ENCODE measurements at places on chromosomes 11 and 22.

- peak; percentile 72 for ATAC-seq
Observed at GRCh38 chr11:96062134-96062533, 138.2 kb upstream of the MTMR2 start.

DNA sequence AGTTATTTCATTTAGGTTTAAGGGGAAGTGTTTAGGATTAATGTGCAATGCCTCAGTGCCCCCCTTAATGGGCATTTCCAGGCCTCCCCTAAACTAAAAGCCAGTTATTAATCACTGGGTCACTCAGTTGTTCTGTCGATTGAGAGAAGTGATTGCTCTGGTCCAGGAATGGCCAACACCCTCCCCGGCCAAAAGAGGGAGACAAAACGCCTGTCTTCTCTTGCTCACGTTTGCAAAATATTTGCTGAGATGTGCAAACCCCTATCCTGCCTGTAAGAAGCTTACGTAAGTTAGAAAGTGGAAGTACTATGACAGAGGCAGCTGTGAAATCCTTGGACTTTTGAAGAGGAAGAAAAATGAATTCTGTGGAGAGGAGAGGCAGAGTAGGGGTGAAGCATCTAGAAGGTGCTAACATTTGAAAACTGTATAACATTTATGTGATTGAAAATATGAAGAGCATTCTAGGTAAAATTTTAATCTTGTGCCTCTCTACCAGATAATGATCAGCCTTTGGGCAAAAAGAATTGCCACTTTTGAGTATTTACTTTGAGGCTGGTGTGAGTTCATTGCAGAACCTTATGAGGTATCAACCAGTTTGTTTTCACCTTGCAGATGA is 37.7 kb downstream of the NTM start:
- no peak for ATAC-seq

GRCh38 chr22:33314316-33314715 is 256.1 kb upstream of the SYN3 start:
- ATAC-seq, result no peak

DNA sequence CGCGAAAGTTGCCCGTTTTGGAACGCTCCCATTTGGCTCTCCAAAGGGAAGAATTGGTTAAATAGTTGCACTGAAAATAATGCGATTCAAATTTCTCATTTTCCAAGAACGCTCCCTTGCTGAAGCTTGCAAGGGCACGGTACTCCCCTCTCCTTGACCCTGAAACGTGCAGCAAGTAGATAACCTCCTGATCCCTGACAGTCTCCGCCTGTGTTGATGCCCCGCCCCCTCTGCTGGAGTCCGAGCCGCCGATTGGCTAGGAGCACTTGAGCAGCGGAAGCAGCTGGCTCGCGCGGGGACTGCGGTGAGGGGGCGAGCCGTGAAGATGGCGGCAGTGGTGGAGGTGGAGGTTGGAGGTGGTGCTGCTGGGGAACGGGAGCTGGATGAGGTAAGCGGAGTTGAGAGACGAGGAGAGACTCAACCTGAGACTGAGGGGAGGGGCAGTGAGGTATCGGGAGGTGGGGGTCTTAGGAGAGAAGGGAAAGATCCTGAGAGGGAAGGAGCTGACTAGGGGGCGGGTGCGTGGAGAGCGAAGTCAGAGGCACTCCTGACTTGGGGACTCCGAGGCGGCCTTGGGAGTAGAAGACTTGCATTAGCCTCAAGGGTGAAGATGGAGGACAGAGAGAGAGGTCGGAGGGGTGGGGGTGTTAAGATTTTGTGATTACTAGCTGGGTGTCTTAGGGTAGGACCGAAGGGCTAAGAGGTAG is at the start of gene RNF121:
Gene RNF121, plus strand, starts transcription at position 310 of the 707 bp plus-strand sequence. Its CDS starts 16 bp downstream, at position 326.
- peak; percentile 96 for ATAC-seq

DNA sequence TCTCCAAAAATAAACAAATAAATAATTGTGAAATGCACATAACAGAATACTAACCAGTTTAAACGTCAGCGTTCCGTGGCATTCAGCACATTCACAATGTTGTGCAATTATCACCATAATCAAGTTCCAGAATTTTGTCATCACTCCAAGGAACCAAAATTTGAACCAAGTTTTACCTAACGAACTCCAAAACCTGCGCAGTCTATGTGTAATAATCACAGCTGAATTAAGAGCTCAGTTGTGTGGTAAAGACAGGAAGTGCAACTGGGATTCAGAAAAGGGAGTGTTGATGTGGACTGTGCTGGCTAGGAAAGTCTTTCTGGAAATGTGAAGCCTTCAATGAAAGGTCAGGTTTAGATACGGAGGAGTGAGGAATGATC is 5.4 kb upstream of the MCAM start:
- no peak for ATAC-seq

DNA sequence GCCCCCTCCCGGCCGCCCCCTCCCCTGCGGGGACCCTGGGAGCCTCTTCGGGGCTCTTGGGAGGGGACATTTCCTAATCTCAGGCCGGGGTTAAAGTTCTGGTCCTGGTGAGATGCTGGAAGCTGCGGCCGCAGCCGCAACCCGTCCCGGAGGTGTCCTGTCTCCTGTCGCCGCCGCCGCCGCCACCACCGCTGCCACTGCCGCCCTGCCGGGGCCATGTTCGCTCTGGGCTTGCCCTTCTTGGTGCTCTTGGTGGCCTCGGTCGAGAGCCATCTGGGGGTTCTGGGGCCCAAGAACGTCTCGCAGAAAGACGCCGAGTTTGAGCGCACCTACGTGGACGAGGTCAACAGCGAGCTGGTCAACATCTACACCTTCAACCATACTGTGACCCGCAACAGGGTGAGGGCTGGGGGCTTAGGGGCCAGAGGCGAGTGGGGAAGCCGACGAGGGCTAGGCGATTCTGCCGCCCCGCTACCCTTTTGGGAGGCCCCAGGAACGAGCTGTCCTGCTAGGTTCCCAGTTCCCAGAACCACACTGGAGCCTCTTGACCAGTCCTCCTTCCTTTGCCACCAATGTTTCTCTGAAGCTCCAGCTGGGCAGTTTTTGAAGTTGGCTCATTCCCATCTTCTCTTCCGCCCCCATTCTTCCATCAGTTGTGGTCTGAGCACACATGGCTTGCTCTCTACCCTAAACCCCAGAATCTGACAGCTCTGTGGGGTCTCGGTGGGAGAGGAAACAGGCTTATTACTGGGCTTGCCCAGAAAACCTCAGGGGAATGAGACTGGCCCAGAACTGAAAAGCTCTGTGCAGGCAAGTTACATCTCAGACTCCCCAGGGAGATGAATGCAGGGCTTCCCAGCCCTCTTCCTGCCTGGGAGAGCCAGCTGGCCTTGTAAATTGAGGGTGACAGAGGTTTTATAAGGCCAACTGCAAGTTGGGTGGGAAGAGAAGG is 781 bp downstream of the SIDT2 start:
- ATAC-seq, result peak; percentile 73

GRCh38 chr11:35963911-35964310 is 20.0 kb downstream of the LDLRAD3 start:
- no peak for ATAC-seq

- ATAC-seq, result no peak
Observed at GRCh38 chr11:125410091-125410490, 86.0 kb downstream of the FEZ1 start.

DNA sequence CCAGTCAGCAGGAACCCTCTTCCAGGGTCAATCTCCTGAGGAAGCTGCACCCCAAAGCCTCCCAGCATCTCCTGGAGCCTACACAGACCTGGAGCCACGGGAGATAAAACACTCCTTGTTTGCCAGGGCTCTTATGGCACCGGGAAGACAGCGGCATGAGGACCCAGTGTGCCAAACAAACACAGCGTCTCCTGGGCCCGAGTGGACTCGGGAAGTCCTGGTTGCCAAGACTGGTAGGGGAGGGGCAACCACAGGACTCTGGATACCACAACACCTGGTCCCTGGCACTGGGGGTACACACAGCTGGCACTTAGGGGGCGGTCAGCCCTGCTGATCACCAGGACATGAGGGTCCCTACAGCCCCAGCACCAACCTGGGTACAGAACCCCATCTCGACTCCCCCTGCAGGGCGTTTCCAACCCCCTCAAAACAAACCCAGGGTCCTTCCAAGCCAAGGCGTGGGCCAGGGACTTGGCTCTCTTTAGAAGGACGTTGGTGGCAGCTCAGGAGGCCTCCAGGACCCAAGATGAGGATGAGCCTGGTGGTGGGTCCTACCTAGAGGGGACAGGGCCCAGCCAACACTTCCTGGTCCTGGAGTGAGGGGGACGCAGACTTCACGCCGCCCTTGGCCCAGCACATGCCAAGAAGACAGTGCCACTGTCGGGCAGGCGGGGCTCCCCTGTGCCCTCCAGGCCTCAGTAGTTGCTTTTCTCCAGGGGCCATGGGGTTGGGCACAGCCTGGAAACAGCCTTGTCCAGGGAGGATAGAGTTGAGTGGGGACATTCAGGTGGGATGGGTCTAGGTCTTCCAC is 85.0 kb downstream of the CELSR1 start:
- ATAC-seq, result no peak

DNA sequence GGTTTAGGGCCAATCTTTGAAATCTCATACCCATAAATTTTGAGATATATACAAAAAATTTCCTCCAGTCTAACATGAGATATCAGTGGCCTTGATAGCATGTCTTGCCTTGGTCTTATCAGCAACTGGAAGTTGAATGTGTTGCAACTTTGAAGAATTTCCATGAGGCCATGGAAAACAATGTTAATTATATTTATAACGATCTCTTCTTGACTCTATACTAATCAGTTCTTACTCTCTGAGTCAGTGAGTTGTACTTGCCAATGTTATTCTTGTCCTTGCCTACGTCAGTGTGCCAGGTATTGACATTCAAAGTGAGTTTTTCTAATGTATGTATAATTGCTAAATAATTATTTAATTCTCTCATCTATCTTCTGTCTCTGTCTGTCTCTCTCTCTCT is 535.1 kb downstream of the KCNA4 start:
- no peak for ATAC-seq

GRCh38 chr11:46526216-46527215 is 67.3 kb downstream of the AMBRA1 start:
- no peak for ATAC-seq

- no peak for ATAC-seq
Observed at GRCh38 chr11:65470433-65471049, 28.3 kb upstream of the MALAT1 start.

- ATAC-seq, result peak; percentile 74
Observed at GRCh38 chr22:20268279-20269012, at the start of gene RTN4R. RTN4R (minus strand) TSS chr22:20268318; CDS start chr22:20268092, 226 bp downstream.

DNA sequence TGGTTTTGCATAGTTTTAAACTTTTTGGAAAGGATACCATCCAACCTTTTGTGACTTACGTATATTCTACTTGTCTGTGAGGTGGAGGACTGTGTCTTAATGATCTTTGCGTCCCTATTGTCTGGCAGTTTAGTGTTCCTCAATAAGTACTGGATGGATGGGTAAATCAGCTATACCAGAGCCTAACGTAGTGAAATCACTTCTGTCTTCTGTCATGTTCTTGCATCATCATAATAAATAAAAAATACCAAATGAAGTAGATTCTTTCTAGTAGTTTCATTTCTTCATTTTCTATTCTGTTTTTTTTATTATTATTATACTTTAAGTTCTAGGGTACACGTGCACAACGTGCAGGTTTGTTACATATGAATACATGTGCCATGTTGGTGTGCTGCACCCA is 66.4 kb downstream of the ACER3 start:
- no peak for ATAC-seq

DNA sequence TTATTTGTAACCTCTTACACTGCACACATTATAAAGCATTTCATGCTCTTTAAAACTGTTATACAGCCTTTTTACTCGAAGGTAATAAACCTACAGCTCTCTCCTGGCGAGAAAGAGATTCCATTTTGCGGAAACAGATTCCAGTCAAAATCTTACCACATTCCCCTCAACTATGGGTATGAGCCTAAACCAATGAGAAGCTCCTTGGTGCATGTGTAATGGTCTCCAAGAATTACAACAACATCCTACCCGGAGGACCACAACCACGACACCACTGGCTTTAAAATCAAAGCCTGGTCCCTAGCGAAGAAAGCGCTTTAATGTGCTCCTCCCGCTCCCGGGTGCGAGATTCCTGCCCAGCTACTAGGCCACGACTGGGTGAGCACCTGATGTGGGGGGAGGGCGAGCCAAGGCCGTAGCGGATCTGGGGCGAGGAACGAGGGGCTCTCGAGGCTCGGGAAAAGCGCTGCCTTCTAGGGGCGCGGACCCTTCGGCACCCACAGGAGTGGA is 821 bp downstream of the CELF1 start:
- peak; percentile 1 for ATAC-seq

GRCh38 chr11:57667117-57667735 is 688 bp upstream of the ZDHHC5 start:
- ATAC-seq, result peak; percentile 85

- no peak for ATAC-seq
Observed at GRCh38 chr11:9719566-9720289, 55.9 kb downstream of the SWAP70 start.

DNA sequence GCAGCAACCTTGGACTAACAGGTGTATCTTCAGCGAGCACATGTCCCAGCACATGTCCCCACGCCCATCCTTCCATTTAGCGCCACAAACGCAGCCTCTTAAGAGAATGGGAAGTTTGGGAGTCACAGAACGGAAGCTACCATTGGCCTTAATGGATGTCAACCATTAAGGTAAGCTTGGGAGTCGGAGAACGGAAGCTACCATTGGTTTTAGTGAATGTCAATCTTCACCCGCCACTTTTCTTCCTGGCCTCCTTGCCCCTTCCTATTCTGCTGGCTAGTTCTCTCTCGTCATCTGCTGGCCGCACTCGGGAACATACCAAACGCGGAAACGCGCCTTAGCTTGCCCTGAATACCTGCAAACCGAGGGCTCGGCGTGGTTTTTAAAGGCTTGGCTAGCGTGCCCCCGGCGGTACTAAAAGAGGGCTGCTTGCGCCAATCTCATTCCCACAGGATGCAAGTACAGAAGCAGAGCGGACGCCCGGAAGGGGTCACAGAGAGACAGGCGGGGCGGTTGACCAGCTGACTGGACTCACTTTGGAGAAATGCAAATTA is 24.3 kb downstream of the GLYATL1 start:
- no peak for ATAC-seq

DNA sequence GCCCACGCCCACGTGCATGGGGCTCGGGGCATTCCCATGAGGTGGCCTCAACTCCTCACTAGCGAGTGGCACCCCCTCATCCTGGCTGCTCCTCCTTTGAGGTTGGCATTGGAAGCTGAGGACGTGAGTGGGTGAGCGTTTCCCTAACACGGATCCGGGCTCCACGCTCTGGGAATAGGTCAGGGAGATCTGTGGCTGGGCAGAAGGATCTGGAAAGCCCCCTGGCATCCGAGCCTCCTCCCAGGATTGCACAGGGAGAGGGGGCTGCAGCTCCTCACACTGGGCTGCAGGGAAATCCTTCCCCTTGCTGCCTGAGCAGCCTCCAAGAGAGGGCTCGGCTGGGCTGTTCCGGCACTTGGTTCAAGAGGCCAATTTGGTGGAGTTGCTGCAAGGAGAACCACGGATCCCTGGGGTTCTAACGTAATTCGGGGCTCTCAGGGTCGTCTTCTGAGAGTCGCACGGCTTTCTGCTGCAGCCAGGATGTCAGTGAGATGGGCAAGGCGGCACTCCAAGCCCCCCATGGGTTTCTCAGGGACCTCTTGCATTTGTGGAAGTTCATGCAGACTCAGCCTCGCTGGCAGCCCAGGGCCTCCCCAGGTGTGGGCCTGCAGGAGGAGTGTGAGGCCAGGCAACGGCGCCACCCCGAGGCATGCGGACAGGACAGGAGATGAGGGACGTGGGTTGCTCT is 1119.0 kb downstream of the BRD1 start:
- ATAC-seq, result no peak

GRCh38 chr11:35746356-35747153 is 84.0 kb downstream of the TRIM44 start:
- no peak for ATAC-seq

GRCh38 chr22:46290843-46291785 is 5.6 kb upstream of the GTSE1 start:
- no peak for ATAC-seq
